Effector CD4-positive, alpha-beta T cell (primary cell): ENCODE measurements at places on chromosomes 2 and 18.

- DNase-seq, result no peak
Observed at GRCh38 chr2:229832510-229832898, 89.3 kb downstream of the TRIP12 start.

DNA sequence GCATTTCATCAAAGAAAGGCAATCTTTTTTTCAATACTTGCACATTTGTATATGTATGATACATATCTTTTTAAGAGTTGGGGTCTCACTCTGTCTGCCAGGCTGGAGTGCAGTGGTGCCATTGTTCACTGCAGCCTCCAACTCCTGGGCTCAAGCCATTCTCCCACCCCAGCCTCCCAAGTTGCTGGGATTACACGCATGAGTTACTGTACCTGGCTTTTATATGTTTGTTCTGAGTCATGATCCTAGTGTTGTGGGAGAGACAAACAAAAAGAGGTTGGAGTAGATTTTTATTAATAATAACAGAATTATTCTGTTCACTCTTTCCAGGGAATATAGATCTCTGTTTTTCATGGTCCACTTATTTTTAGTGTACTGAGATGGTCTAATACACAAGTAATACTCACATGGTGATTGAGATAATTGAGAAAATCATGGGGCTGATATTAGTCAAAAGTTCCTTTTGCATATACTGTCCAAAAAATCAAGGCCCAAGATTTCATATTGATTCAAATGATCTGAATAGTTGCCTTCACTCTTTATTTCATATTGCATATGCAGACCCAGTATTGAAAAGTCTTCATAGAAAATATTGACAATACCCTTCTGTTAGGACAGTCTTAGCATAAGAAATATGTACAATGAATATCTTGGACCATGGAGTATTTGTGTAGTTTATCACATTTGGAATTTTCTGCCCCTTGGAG, 138.3 kb downstream of the FMNL2 start:
- no peak for DNase-seq

DNA sequence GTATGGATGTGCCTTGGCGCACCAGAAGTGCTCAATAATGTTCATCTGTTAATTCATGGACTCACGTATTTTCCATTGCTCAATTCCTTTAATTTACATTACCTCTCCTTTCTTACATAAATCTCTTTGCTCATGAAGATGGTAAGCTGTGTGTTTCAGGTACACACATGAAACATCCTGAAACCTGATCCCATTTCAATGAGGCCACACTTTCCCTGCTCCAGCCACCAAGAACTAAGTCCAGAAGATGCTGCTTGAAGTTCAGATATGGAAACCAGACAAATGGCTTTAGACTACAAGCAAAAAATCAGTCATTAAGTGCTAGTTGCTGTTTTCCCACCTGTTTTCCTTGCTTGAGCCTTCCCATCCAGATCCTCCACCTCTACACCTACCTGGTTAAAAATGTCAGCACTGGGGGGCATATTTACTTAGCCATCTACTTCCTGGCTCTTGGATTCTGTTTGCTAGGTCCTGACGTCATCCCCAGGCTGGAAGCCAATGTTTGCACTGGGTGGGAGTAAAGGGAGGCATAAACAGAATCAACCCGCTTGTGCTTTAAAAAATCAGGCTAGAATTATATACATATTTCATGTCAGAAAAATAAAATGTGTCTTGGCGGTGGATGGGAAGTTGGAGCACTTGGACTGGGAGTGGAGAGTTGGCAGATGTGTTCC, 309.7 kb downstream of the OSR1 start:
- no peak for DNase-seq

DNA sequence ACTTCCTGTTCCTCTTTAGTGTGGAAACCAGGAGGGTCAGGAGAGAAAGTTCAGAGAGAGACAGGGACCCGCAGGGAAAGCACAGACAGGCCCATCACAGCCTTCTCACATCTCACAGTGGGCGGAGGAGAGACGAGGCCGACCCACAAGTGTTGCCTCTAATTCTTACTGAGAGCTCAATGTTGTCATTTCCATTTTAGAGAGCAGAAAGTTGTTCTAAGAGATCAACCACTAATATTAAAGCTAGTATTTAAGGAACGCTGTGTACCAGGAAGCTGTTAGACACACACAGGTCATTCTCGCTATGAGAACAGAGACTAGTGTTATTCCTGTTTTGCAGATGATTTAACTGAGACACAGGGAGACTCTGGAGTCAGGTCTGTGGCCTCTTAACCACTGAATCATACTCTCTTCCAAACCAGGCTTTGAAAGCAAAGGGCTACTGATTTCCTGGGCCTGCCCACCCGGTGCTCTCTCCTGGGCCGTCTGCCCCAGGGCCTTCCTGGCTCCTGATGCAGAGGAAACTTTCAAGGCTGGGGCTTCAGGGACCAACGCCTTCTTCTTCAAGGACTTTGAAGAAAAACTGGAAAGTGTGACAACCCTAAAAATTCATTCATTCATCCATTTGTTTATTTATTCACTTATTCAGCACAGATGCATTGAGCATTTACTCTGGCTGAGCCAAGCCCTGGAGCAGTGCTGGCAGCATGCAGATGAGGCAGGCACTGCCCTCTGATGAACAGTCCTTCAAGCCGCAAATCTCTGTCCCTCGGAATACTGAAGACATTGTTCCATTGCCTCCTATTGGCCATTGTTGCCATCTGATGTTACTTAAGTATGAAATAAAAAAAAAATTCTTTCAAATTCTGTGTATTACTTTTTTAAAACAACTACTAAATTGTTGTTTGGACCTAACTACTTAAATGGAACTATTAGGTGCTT, 37.2 kb upstream of the BIN1 start:
- DNase-seq, result no peak

- no peak for DNase-seq
Observed at GRCh38 chr2:195579776-195580555, 77.1 kb upstream of the SLC39A10 start.

GRCh38 chr18:34710934-34711333, 836 bp downstream of the DTNA start:
- no peak for DNase-seq

GRCh38 chr18:37166491-37166890, 337.6 kb downstream of the KIAA1328 start:
- DNase-seq, result no peak

DNA sequence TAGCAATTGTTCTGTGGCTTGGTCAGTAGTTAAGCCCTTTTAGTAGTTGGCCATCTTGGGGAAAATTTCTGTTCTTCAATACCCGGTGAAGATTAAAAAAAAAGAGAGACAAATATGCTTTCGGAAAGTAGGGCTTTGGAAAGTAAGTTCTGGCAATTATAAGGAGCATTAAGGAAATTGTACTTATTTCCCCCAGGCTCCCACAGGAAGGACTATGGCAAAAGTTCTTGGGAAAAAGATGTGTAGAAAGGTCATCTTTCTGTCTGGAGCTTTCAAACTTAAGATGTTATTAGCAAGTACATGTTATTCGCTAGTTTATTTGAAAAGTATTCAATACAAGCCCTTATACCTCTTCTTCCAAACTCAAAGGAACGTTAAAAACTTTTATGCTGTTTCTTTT, 144.5 kb downstream of the MTX2 start:
- DNase-seq, result no peak

- no peak for DNase-seq
Observed at GRCh38 chr2:1418566-1418965, 5.3 kb downstream of the TPO start.

DNA sequence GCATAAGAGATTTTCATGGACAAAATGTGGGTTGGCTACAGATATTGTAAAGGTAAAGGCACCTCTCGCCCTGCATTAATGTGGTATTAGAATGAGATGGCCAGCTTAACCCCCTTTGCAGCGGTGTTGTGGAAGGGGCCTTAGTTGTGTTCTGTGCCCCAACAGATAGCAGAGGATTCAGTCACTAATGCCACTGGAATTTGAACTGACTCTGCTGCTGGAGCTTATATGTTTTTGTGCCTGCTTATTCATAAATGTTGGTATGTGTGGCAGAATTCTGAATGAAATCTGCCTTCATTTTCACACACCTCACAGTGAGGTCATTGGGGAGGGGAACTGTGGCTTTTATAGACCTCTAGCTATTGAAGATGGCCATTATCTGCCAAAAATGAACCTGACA, 90.7 kb upstream of the ITGA6 start:
- DNase-seq, result no peak

DNA sequence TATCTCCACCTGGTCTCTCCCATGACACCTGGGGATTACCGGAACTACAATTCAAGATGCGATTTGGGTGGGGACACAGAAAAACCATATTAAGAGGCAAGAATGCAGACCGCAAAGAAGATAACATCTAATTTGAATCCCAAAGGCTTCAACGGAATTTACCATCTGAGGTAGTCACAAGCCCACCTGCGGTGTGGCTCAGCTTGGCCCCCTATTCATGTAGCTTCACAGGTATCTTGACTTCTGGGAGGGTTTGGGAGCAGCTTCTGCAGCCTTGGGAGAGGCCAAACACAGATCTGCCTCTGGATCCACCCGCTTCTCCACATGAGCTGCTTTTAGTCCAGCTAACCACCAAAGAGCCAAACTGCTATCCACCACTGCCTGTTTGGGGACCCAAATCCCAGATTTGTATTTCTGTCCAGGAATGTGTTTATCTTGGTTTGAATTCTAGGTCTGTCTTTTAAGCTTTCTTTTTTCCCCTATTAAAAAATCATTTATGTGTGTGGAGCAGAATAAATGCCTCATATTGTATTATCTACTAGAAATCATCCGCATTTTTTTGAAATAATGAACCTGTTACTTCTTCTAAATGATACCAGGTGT, 247.6 kb downstream of the DLGAP1 start:
- DNase-seq, result no peak

GRCh38 chr2:121245120-121245820, 39.7 kb downstream of the TFCP2L1 start:
- no peak for DNase-seq

GRCh38 chr2:144707736-144708326, 187.9 kb upstream of the ZEB2 start:
- no peak for DNase-seq

- no peak for DNase-seq
Observed at GRCh38 chr2:38108907-38109731, 33.2 kb upstream of the CYP1B1 start.

GRCh38 chr2:71588497-71589170, 135.3 kb downstream of the DYSF start:
- no peak for DNase-seq

GRCh38 chr2:183179156-183179555, 54.9 kb downstream of the NUP35 start:
- DNase-seq, result no peak

DNA sequence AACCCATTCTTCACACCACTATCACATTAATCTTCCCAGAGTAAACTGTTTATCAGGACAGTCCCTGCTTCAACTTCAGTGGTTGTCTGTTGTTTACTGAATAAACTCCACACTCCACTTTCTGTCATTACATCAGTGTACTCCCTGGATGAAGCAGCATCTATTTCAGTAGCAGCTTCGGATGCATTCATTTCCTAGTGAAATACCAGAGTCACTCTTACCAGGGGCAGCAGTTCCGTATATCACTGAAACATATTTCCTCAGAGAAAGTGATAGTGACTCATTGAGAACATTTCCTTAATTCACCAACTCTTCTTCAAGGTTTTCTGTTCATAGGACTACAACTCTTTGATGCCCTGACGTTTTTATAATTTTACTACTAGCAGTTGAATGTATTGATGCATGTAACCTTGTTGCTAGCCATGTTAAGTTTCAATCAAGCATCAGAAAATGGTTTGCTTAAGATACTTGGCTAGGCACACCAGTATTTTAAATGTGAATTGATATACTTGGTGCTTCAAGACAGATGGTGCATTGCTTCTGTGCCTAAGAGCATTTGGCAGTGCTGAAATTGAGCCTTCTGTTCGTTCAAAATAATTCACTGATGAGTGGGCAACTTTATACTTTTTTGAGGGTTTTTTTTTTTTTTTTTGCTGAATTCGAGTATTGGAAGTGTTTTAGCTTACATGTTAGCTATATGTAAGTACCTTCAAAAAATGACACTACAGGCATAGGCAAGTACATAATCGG, 92.3 kb downstream of the UBE2E3 start:
- DNase-seq, result no peak

- no peak for DNase-seq
Observed at GRCh38 chr2:8851811-8852560, 14.6 kb upstream of the KIDINS220 start.

GRCh38 chr2:121237980-121238665, 46.9 kb downstream of the TFCP2L1 start:
- DNase-seq, result no peak

DNA sequence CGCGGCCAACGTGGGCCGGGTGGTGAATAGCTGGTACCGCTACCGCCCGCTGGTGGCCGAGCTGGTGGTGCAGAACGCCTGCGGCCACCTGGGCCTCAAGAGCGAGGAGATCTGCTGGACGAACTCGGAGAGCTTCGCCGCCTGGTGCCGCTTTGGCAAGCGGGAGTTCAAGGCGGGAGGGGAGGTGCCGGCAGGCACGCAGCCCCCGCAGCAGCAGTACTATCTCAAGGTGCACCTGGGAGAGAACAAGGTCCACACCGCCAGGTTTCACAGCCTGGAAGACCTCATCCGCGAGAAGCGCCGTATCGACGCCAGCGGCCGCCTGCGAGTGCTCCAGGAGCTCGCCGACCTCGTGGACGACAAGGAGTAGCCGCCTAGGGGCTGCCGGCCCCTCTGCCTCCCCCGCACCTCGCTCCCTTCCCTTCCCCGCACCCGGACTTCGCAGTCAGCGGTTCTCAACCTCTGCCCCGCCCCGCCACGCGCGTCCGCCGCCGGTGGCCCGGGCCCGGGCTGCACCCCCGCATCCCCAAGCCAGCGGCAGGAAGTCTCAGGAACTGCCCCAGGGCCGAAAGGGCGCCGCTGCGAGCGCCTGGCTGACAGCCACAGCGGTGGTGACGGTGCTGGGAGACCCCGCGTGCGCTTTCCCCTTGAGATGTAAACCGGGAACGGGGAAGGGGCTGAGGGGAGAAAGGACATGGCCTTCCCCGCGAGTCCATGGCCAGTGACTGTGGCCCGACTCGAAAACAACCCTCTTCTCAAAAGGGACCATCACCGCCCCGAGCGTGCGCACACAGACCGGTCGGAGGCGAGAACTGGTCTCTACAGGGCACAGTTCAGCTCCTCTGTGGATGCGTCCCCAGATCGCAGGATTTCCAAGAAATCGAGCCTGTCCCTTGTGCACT, 2.2 kb downstream of the LRATD1 start:
- no peak for DNase-seq

GRCh38 chr2:25276569-25277465, 64.9 kb downstream of the DNMT3A start:
- DNase-seq, result peak; percentile 67

DNA sequence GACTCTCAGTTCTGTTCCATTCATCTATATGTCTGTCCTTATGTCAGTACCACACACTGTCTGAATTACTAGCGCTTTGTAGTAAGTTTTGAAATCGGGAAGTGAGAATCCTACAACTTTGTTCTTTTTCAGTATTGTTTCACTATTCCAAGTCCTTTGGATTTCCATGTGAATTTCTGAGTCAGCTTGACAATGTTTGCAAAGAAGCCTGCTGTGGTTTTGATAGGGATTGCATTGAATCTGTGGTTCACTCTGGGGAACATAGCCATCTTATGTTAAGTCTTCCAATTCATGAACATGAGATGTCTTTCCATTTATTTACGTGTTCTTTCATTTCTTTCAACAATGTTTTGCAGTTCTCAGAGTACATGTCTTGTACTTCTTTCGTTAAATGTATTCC, 15.0 kb downstream of the SLC3A1 start:
- no peak for DNase-seq

- DNase-seq, result no peak
Observed at GRCh38 chr2:224612578-224612977, 27.4 kb upstream of the CUL3 start.
